ENCODE measurements at places on chromosomes 1 and 21.

GRCh38 chr1:248900637-248901036 lies 5.4 kb upstream of the PGBD2 start:
- no peak for DNase-seq

DNA sequence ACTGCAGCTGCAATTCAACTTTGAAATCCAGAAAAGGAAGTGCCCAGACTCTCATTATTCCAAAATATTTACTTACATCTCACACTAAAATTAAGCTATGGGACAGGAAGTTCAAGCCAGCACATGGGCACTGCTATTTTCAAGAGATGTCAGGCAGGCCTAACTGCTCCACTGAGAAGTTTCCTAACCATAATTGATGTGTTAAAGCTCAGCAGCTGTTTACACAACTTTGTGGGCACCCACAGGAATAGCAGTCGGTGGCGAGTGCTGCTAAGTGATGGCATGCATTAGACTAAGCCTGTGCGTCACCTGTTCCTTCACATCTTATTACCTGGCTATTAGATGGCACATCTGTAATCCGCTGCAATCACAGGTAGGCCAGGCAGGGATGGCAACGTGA lies 303.3 kb upstream of the DAB1 start:
- no peak for DNase-seq

- no peak for DNase-seq
Observed at GRCh38 chr1:185646202-185646683, 87.9 kb upstream of the HMCN1 start.

DNA sequence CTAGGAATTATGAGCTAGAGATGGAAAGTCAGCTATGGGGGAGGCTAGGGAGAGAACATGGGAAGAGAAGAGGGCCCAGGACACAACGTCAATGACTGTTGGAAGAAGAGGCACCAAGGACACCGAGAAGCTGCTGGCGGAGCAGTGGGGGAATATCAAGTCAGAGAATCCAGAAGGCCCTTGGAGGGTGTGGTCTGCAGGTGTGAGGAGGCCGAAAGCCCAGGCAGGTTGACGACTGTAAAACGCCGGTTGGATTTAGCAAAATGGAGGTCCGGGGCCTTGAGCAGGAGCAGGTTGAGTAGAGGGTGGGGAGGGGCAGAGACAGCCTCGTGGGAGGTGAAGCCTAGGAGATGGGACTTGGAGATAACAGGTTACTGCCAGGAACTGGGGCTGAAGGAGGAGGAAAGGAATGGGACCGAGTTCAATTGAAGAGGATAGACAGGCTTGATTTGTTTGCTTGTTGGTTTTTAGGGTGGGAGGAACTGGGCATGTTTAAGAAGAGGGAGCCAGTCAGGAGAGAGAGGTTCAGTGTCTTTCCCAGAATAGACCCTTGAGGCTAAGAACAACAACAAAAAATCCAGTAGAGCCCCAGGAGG lies 35.1 kb downstream of the EDN2 start:
- DNase-seq = no peak

- no peak for DNase-seq
Observed at GRCh38 chr1:92543131-92544055, 56.7 kb upstream of the GFI1 start.

DNA sequence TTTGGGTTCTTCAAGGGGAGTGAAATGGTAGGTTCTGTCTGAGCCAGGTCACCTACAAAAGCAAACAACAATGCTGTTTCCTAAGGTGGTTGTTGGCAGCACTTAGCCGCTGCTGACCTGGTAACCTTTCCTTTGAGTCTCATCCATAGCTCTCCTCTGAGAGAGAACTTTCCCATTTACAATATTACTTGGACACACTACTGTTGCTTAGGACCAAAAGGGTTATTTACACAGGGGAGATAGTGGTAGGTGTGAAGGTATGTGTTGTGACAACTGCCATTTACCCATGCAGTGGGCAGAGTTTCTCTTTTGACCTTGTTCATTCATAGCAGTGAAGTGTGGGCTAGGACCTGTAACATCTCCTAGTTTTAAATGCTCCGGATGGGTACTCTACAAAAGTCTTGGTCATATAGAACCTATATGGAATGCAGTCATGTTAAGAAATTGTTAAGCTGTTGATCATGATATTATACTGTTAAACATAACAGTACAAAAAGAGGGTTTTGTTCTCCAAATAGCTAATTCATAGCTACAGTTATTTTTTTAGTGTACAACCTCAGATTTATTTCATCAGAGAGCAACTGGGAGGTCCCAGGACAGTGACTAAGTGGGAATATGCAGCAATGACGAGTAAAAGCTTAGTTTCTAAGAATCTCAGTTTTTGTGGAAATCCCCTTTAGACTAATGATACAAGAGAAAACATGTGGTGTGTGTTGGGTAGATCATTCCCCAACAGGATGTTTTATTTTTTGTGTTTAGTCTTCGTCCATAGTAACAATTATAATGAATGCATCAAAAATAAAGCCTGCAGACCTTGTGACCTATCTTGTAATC lies 219.7 kb downstream of the NFIA start:
- DNase-seq = no peak

GRCh38 chr1:223231011-223231572 lies 88.0 kb upstream of the TLR5 start:
- DNase-seq = no peak

GRCh38 chr1:47565676-47566075 lies 127.8 kb downstream of the FOXD2 start:
- DNase-seq = no peak

- DNase-seq = no peak
Observed at GRCh38 chr1:43644558-43644957, 5.4 kb upstream of the KDM4A start.

GRCh38 chr21:43283136-43283924 lies 114.5 kb downstream of the CRYAA start:
- no peak for DNase-seq

DNA sequence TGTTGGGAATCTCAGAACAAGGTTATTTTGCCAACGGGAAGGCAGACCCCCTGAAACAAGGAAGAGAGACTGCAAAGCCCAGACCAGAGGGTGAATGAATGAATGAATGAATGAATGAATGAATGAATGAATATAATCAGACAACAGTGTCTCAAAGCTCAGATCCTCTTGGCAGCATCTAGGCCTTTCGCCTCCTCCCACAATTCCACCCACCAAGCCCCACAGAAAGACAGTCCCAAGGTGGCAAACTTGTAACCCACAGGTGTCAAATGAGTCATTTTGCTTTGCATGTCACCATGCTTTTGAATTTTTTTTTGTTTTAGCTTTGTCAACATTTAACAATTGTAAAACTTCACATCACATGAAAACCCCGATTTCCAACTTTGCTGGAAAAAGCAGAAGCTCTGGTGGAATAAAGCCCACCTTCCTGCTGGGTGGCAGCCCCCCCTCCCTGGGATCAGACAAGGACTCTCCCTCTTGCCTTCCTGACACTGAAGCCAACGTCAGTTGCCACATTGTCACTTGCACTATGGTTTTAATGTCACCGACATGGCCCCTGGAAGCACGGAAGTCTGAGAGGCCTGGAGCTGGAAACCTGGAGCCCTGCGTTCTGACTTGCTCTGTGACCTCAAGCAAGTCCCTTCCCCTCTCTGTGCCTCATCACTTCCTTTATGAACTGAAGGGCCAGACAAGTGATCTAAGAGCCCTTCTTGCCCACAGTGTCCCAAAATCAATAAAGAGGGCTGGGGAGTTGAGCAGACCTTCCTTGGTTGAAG lies 134.6 kb upstream of the RUNX3 start:
- DNase-seq = no peak

- no peak for DNase-seq
Observed at GRCh38 chr1:160685266-160685665, 26.4 kb downstream of the CD48 start.

GRCh38 chr1:44270686-44271628 lies 57.7 kb downstream of the DMAP1 start:
- no peak for DNase-seq

DNA sequence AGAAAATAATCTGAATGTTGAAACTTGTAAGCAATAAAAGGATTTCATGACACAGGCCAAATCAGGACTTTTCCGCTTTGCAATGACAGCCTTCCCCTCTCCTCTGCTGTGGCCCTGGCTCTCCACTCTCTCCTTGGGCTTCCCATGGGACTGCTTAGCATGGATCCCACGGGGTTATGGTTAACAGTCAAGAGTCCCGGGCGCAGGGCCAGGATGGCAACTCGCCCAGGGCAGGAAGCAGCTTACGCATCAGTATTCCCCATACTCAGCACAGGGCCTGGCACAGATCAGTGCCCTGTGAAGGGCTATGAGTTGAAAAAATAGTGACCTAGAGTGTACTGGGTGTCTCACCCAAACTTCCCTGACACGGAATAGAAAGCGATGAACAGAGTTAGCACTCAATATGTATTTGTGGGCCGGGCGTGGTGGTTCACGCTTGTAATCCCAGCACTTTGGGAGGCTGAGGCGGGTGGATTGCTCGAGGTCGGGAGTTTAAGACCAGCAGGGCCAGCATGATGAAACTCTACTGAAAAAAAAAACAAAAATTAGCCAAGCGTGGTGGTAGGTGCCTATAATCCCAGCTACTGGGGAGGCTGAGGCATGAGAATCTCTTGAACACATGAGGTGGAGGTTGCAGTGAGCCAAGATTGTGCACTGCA lies 29.1 kb upstream of the GRHL3 start:
- no peak for DNase-seq

DNA sequence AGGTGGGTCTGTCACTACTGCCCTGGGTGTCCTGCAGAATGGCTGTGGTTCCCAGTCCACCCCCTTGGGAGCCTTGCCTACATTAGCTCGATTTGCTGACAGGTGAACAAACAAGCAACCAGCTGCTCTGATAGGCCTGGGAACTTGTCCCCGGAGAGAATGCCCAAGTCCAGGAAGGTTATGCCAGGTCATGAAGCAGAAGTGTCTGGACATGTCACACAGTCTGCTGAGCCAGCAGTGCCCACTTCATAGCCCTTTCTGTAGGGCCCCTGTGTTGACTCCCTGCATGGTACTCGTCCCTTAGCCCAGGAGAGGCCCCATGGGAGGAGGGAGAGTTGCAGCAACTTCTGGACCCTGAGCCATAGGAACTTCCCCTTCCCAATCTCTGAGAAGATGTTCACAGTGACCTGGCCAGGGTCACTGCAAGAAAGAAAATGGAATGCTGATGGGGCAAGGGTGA lies 31.0 kb downstream of the UCK2 start:
- no peak for DNase-seq

- DNase-seq = no peak
Observed at GRCh38 chr1:225921734-225922709, 2.0 kb downstream of the PYCR2 start.

- no peak for DNase-seq
Observed at GRCh38 chr1:30684259-30684658, 39.1 kb downstream of the MATN1 start.

- DNase-seq = no peak
Observed at GRCh38 chr1:115057661-115058254, 28.1 kb downstream of the TSHB start.

GRCh38 chr1:22053017-22053860 lies 730 bp downstream of the CDC42 start:
- peak; percentile 48 for DNase-seq

GRCh38 chr1:156373546-156373945 lies 4.5 kb downstream of the RHBG start:
- DNase-seq = no peak

DNA sequence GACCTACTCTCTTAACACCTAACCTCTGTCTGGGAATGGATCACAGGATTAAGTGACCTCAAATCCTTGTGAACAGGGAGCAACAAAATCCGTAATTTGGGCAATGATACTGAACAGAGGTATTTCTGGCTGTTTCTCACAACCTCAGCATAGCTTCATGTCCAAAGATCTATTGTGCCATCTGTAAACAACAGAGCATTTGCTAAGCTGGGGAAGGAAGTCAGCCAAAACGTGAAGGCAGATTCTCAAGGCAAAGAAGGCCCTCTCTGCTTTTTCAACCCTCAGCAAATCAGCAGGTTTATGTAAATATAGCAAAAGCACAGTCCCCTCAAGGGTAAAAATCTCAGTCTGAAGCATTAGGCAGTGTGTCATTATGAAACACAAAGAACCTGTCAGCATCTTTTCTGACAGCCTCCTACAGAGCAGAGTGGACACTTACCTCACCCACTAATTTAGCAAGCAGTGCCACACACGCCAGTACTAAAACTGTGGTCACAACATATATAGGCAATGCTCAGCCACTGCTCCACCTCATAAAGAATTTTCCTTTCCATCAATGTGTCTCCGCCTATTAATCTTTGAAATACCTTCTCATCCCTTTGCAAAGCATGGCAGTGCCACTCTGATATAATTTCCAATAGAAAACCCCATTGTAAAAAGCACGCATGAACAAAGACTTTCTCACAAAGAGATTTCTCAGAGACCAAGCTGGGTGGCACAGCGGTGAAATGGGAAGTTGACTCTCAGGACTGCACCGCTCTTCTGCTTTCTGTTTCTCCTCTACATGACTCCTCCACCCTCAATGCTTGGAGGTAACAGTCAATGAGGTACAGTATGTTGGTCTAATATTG lies 188.0 kb downstream of the RERE start:
- no peak for DNase-seq

DNA sequence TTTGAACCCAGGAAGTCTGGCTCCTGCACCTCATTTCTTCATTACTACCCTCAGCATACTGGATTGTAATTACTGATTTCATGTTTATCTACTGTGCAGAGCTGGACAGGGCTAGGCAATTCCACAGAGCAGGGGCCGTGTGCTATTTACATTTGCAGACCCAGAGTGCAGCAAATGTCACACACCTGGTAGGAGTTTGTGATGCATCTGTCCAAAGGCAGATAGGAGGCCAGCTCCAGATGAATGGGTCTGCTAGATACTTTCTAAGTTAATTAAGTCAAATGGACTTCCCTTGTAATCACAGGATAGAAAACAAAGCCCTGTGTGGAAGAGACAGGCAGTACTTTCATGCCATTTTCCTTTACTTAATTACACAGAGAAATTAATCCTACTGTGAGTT lies 46.2 kb downstream of the PGBD5 start:
- DNase-seq = no peak

DNA sequence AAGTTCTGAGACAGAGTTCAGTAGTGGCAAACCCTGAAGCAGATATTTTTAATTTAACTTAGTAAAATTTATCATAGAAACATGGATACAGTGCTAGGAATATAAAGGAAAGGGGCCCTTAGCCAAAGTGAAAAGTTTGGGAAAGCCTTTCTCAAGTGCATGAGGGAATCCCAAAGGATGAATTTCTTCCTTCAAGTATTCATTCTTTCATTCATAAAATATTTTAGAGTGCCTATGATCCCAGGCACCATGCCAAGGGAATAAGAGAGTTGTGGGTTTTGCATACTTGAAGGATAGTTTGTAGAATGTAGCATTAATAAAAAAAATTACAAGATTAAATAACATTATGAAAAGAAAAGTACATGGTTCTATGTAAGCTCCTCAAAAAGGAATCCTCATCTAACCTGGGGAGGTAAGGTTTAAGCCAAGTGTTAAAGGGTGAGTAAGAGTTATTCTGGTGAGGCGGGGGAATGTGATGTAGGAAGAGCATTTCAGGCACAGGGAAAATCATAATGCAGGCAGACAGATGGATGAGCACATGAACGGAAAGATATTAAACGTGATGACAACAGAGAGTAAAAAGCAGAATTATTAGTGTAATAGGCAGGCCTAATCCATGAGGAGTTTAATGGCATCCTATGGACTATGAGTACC lies 40.4 kb upstream of the NTNG1 start:
- DNase-seq = no peak
